ENCODE measurements at places on chromosomes 5 and 9.

DNA sequence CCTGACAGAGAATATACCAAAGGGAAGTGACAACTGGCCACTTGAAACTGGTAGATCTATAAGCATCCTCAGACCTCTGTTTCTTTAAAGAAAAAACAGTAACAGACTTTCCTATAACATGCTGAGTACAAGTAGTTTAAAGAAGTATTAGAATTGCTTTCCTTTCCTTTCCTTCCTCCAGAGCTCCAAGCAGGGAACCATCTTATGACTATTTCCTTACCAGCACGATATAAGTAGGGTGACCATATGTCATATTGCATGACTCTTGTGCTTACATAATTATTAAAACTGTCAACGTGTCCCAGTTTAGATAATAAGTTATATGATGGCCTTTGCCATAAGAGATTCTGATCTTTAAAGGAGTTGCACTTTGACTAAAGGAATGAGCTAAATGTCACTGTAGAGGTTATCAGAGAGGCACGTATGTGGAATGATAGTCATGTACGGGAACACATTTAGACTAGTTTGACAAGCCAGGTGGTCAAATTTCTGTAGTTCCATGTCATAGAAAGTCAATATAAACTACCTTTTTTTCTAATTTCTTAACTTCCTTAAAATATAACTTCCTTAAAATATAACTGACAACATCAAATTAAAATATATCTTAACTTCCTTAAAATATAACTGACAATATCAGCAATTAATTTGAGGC is 212.7 kb upstream of the CD180 start:
- DNase-seq: no peak

GRCh38 chr5:83895860-83896259 is 175.2 kb upstream of the HAPLN1 start:
- DNase-seq: no peak

- DNase-seq: peak; percentile 35
Measured at GRCh38 chr9:135590486-135591079, 29.0 kb downstream of the PAEP start.

GRCh38 chr5:133265720-133266526 is 214.1 kb downstream of the HSPA4 start:
- no peak for DNase-seq
